Tongue (tissue), 3 donors: ENCODE measurements at places on chromosomes 11 and 22. TPM values are rescaled to one million over a fixed set of nuclear protein-coding genes. Genes with fewer than 3 reads are reported as not detected.

Gene C22orf31
- total RNA-seq: 0.62 TPM

Gene TMPRSS4
- 7.0 TPM for total RNA-seq

DNA sequence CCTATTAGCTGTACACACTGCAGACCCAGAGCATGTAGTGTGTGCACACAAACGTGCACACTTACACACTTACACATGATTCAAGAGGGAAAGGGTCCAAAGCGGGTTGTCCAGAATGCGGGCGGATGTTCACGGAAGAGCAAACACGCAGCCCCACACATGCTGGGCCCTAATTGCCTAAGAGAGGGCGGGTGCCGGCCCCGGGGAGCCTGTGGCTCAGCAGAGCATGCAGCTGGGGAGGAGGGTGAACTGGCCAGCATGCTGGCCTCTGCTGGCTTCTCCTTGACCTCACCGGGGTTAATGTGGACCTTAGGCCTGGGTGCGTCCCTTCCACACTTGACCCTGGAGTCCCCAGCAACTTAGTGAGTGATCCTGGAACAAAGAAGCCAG, 816.3 kb downstream of the BRD1 start:
- no peak for DNase-seq

Gene MIAT
- 1.1 TPM for total RNA-seq

DNA sequence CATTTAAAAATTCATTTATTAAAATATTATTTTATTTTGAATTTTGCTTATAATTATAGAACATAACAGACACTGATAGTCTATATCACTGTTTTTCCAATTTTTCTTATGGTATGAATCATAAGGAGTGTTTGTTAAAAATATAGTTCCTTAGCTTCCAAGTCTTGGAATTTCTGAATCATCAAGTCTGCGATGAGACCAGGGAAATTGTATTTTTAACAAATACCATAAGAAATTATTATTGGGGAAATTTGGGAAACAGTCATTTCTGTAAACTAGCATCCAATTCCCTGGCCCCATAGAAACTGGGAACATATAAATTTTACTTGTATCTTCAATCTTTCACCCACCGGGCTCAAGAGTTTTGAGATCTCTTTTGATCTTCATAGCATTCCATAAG, 38.0 kb upstream of the PICALM start:
- DNase-seq: no peak

Gene MPZL2
- total RNA-seq: 27.2 TPM

DNA sequence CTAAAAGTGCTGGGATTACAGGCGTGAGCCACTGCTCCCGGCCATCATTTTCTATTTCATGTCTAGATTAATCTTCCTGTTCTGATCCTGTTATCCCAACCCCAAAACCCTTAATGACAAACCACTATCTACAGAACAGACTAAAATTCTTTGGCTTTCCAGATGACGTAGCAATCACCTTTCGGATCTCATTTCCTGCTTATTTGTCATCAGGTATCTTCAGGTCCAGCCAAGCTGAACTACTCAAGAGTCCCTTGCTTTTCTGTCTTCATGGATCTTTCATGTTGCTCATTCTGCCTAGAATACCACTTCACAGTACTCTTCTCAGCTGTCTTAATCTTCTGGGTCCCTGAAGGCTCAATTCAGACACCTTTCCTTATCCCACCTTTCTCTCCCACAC, 27.4 kb upstream of the IPO7 start:
- no peak for DNase-seq

DNA sequence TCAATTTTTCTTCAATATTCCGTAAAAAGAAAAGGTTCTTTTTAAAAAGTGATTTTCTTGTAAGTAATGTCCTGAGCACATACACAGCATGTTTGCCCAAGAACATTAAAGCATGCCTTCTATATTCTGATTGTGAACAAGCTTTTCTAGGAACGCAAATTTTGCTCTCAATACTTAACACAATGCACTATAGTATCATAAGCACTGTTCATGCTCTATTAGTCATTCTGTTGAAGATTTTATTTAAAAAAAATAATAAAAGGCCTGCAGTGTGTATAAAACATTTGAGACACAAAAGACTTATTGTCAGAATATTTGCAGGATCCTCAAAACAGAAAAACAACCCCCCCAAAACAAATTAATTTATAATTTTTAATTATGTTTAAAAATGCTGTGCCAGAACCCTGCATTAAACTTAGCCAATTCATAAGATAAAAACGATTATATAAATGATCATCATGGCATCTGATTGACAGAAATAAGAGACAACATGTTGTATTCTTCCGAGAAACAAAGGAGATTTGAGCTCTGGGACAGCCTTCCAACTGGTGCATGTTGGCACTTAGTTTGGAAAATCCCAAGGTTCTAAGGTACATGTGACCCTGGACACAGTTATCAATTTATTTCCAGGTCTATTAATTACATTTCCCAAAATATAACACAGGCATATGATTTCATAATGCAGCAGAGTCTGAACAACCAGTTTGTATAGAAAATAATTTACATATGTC, 13.1 kb downstream of the MTMR2 start:
- DNase-seq: no peak

- DNase-seq: peak; percentile 83
These were observed 47.1 kb downstream of the ADM start for GRCh38 chr11:10351765-10352641.

DNA sequence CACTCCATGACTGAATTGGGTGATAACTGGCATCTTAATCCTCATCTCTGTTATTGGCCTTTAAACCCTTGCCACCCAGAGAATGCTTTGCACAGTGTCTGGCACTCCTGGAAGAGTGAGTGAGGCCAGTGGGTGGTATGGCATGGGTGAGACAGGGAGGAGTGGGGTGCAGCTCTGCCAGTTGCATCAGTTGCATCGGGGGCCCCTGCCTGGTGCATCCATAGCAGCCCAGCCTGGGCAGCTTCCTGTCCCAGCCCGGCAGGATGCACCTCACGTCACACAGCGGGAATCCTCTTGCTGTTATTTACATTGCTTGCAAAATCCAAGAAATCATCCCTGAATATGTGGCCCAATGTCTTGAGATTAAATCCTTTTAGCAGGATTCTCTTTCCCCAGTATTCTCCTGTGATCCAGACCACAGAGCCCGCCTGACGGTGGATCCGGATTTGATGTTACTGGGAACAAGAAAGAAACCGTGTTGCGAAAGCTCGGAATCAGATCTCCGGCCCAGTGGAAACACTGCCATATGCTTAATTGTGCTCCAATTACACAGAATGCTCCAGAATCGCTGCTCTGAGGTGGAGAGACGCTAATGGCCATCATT, 37.6 kb upstream of the MN1 start:
- no peak for DNase-seq

Gene ADM2
- 0.92 TPM for total RNA-seq

DNA sequence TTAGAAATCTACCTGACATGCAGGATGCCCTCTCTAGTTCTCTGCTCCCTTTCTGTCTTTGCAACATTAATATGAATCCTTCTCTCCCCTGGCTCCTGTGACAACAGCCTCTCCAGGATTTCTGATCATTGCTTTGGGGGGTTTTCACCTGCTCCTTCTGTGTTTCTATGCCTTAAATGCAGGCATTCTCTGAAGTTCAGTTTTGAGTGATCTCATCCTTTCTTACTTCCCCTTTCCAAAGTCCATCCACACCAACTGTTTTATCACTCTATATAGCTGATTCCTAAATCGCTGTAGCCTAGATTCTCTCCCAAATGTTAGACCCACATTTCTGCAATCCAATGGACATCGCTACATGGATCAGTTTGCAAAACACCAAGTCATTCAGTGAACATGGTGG, 330.7 kb upstream of the NCAM1 start:
- DNase-seq: no peak

Gene SLC37A4
- 8.8 TPM for total RNA-seq
